ENCODE measurements at places on chromosomes 7 and 10.

- no peak for DNase-seq
Measured at GRCh38 chr10:50987934-50988333, 86.4 kb upstream of the PRKG1 start.

- no peak for DNase-seq
Measured at GRCh38 chr10:131759347-131759746, 141.5 kb upstream of the PPP2R2D start.

- no peak for DNase-seq
Measured at GRCh38 chr10:124014416-124015154, 78.8 kb downstream of the CHST15 start.

DNA sequence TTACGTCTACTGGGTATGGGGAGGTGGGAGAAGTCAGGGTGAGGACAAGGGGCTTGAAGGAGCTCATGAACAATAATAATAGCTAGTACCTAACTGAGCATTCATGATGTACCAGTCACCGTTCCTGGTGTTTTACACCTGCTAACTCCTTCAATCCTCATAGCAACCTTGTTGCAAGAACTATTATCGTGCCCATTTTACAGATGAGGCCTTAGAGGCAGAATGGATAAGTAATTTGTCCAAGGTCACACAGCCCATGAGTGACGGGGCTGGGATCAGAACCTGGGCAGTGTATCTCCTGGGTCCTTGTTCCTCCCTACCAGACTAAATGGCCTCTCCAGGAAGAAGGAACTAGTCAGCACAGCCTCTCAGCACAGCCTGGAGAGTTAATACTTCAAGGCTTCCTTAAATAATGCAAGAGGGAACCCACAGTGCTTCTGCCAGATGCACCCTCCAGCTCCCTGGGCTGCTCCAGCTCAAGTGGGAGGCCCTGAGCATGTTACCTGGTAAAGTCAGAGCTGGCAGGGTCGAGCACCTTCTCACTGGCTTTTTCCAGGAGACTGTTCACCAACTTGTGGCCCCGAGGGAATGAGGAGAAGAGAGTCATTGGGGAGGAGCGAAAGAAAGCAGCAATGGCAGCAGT lies 28.8 kb downstream of the RRP12 start:
- no peak for DNase-seq

GRCh38 chr10:17867056-17867455 lies 57.9 kb downstream of the MRC1 start:
- DNase-seq: no peak

- DNase-seq: no peak
Measured at GRCh38 chr7:41472427-41473125, 230.3 kb downstream of the INHBA start.

All from activated CD4-positive, alpha-beta T cell treated with anti-CD3 and anti-CD28 coated beads for 36 hours (primary cell).